ENCODE measurements at places on chromosomes 5 and 9. TPM values are rescaled to one million over a fixed set of nuclear protein-coding genes. Genes with fewer than 3 reads are reported as not detected.

DNA sequence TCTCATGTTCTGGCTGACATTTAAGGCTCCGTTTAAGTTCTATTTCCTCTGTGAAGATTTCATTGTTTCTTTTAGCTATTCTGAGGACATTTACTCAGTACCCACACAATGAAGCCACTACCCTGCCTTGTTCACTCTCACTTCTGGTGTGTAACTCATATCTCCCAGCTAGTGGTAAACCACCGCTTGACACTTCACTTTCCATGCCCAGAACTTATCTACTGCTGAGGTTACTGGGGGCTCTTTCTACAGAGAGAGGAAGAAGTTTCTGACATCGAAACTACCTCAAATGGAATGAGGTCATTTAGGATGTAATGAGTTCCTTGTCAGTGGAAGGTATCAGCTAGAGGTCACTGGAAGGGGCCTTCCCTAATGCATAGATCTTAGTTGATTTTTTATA, 501.5 kb downstream of the DMAC1 start:
- DNase-seq: no peak

- DNase-seq: no peak
Measured at GRCh38 chr9:31629292-31629691, 755.2 kb upstream of the ACO1 start.

DNA sequence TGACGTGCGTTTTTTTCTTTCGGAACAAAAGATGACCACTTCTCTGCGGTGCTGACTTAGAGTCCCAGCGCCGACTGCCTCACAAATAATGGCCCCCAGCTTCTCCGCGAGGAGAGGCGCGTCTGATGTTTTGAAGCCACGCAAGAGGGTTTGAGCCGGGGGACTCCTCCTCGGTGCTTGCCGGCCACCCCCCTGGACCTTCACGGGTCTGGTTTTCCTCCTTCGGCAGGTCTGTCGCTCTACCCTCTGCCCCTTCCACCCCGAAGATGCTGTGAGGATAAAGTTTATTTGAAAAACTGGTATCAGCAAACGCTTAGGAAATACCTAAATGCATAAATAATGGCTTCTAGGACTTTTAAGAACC, 584 bp downstream of the USP20 start:
- DNase-seq: no peak

The S1PR3 gene
- total RNA-seq: 9.8 TPM

All from heart right ventricle (tissue), 16 donors.